Small intestine (tissue), 16 donors: ENCODE measurements at places on chromosomes 3 and 15. TPM values are rescaled to one million over a fixed set of nuclear protein-coding genes. Genes with fewer than 3 reads are reported as not detected.
A peak's percentile ranks its signal among the peaks of the same experiment; 100 is the strongest.

DNA sequence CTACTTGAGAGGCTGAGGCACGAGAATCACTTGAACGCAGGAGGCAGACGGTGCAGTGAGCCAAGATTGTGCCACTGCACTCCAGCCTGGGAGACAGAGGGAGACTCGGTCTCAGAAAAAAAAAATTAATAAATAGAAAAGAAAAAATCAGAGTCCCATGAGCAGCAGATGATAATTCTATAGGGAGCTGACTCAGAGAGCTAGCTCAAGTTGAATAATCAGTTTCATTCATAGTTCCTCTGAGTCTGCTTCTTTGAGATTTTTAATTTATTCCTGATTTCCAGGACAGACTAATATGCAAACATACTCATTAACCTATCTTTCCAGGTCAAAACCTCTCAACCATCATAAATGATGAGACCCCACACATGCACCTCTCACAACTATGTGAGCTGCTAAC is 55.0 kb upstream of the PTX3 start:
- no peaks in the 10 kb centered on the region for H3K4me1 ChIP-seq
- H3K27ac ChIP-seq: no peak overlapping the region
- no peak overlapping the region for H3K4me3 ChIP-seq
- H3K36me3 ChIP-seq: no peaks in the 10 kb centered on the region
- no peak for DNase-seq

GRCh38 chr3:187293516-187294430 is 2.2 kb upstream of the MASP1 start:
- no peak for DNase-seq
- H3K4me1 ChIP-seq: peaks cover 26% of the 10 kb centered on the region
- no peak overlapping the region for H3K4me3 ChIP-seq

Gene ENTPD3
- 4.2 TPM for polyA plus RNA-seq

Gene HCLS1
- polyA plus RNA-seq: 30.4 TPM

GRCh38 chr3:58529516-58530353 is 7.3 kb downstream of the ACOX2 start:
- H3K27me3 ChIP-seq: no peaks in the 10 kb centered on the region
- no peak for DNase-seq
- no peak overlapping the region for H3K4me3 ChIP-seq
- peaks cover 79% of the 10 kb centered on the region for H3K36me3 ChIP-seq
- H3K4me1 ChIP-seq: no peaks in the 10 kb centered on the region

Gene NPAP1
- polyA plus RNA-seq: not detected

DNA sequence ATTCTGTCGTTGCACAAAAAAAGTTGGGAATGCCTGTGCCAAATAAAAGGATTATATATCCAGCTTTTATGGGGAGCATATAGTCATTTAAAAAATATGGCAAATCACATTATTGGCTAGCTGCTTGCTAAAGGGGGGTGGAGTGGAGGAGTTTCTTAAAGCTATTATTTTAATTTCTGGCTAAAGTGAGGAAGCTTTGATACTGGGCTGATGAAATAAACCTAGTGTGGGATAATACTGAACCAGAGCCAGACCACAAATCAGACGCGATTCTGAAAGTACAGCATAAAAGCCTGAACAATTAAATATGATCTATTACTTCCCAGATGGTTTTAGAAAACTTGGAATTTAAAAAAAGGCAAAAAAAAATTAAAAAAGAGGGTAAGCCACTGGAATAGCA is 14.4 kb downstream of the POLR2M start:
- H3K4me1 ChIP-seq: no peaks in the 10 kb centered on the region
- H3K27me3 ChIP-seq: no peaks in the 10 kb centered on the region
- no peak overlapping the region for H3K27ac ChIP-seq
- DNase-seq: no peak

- no peak overlapping the region for H3K4me3 ChIP-seq
- no peaks in the 10 kb centered on the region for H3K4me1 ChIP-seq
- H3K36me3 ChIP-seq: no peaks in the 10 kb centered on the region
- DNase-seq: peak; percentile 71
Measured at GRCh38 chr3:42441791-42442190, 31.4 kb upstream of the LYZL4 start.

- no peak overlapping the region for H3K27ac ChIP-seq
- no peaks in the 10 kb centered on the region for H3K27me3 ChIP-seq
- no peak for DNase-seq
- no peaks in the 10 kb centered on the region for H3K4me1 ChIP-seq
- H3K4me3 ChIP-seq: no peak overlapping the region
Measured at GRCh38 chr15:36932070-36932469, 168.3 kb downstream of the MEIS2 start.

Gene TRPM1
- polyA plus RNA-seq: under 0.01 TPM

Gene GPR149
- polyA plus RNA-seq: 0.21 TPM

GRCh38 chr3:8278448-8278847 is 223.2 kb upstream of the LMCD1 start:
- no peaks in the 10 kb centered on the region for H3K4me1 ChIP-seq
- DNase-seq: no peak
- no peak overlapping the region for H3K27ac ChIP-seq
- H3K27me3 ChIP-seq: no peaks in the 10 kb centered on the region

Gene ARGFX
- polyA plus RNA-seq: not detected

GRCh38 chr3:49717211-49717958 is 2.1 kb downstream of the AMIGO3 start:
- no peaks in the 10 kb centered on the region for H3K27me3 ChIP-seq
- peaks cover 18% of the 10 kb centered on the region for H3K4me1 ChIP-seq
- DNase-seq: no peak
- H3K27ac ChIP-seq: no peak overlapping the region
- no peak overlapping the region for H3K4me3 ChIP-seq

- H3K4me1 ChIP-seq: no peaks in the 10 kb centered on the region
- H3K36me3 ChIP-seq: no peaks in the 10 kb centered on the region
- no peak overlapping the region for H3K4me3 ChIP-seq
Measured at GRCh38 chr3:59935025-59935424, 885.2 kb upstream of the CFAP20DC start.

Gene PCOLCE2
- 2.2 TPM for polyA plus RNA-seq

Gene NR1I2
- polyA plus RNA-seq: 105 TPM

DNA sequence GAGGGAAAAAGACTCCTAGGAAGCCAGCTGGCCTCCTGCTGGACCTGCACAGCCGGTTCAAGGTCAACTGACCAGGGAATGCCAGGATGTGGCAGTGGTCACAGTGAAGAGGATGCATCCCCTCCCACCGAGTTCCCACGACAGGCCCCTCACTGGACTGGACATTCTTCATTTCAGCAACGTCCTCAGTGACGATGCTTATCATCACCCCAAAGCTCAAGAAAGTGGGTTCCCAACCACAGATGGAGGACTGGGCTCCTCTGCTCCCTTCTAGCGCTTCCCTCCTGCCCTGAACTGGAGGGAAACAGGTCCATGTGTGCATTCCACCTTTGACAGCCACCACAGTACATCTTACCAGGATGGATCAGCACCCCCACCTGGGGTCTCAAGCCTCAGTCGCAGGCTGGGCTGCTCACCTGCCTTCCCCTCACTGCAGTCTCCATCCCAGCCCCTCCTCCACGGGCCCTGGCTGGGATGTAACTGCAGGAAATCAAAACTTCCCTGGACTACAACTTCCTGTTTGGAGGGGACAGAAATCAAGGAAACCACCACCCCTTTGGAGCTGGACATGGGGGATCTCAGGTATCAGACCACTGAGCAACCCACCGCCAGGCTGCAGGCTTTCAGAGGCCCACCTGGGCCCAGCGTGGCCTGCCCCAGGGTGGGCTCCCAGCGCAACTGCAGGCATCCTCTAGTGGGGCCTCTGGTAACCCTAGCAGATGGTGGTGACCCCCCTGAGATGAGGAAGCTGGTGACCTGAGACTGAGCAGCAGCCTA is 7.3 kb downstream of the CALML4 start:
- no peak overlapping the region for H3K27ac ChIP-seq
- H3K27me3 ChIP-seq: no peaks in the 10 kb centered on the region

DNA sequence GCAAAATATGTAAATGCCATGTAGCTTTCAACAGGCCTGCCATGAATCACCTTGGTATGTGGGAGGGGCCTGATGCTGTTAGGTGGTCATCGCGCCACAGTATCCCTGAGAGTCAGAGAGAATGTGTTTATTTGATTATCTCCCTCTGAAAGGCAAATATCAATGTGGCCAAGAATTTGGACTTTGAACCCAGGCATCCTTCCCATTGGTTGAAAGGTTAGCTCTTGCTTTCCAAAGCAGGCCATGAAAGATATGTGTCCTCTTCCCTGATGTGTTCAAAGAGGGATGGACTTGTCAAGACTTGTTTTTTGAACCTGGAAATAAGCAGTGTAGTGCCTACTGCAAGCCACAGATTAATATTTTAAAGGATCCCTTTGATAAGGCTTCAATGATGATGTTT is 36.7 kb downstream of the SRP14 start:
- no peak overlapping the region for H3K4me3 ChIP-seq
- peaks cover 26% of the 10 kb centered on the region for H3K36me3 ChIP-seq
- no peaks in the 10 kb centered on the region for H3K4me1 ChIP-seq
- no peak overlapping the region for H3K27ac ChIP-seq
- peak; percentile 71 for DNase-seq

Gene MAGI1
- polyA plus RNA-seq: 13.0 TPM

- no peaks in the 10 kb centered on the region for H3K4me1 ChIP-seq
- no peaks in the 10 kb centered on the region for H3K27me3 ChIP-seq
- H3K4me3 ChIP-seq: no peak overlapping the region
- H3K27ac ChIP-seq: no peak overlapping the region
- no peaks in the 10 kb centered on the region for H3K36me3 ChIP-seq
Measured at GRCh38 chr3:62127116-62127515, 246.2 kb downstream of the FEZF2 start.

DNA sequence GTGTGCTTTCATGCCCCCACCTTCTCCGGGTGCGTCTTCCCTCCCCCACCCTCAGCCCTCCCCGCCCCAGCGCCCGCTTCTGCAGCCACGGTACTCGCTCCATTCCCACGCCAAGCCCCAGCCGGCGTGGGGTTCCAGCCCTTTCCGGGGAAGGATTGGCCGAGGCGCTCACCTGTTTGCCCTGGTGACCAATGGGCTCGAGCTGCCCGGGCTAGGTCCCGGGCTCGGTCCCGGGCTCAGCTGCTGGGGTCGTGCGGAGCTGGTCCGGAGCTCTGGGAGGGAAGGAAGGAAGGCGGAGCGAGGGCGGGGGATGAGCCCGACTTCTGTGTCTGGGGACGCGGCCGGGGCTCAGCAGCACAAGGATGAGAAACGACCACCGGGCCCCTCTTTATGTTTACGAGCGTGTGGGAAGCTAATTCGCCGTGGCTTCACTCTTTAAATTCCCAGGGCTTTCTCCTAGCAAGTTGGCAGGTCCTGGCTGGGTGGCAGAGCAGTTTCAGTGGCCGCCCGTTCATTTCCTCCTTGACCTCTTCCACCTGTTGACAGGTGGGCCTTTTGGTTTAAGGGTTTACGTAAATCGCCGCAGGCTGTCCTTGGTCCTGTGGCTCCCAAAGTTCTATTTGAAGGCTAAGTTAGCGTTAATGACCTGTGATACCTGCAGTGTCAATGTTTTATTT is at the start of gene IGSF10:
TSS of gene IGSF10 (minus strand) at position 288 of the 677 bp plus-strand sequence. CDS start 2,352 bp downstream, outside the sequence.
- no peaks in the 10 kb centered on the region for H3K4me1 ChIP-seq
- no peaks in the 10 kb centered on the region for H3K36me3 ChIP-seq
- DNase-seq: peak; percentile 15
- no peak within 1 kb of the TSS for H3K27ac ChIP-seq
- H3K4me3 ChIP-seq: peak within 1 kb of the TSS; percentile 47

Gene AGTR1
- polyA plus RNA-seq: 2.3 TPM

Gene INSYN1
- polyA plus RNA-seq: not detected

Gene MESP1
- 1.1 TPM for polyA plus RNA-seq

Gene LRRN1
- polyA plus RNA-seq: 0.27 TPM

GRCh38 chr3:153330901-153331300 is 168.9 kb downstream of the RAP2B start:
- no peaks in the 10 kb centered on the region for H3K36me3 ChIP-seq
- no peak overlapping the region for H3K27ac ChIP-seq
- no peak overlapping the region for H3K4me3 ChIP-seq
- no peaks in the 10 kb centered on the region for H3K27me3 ChIP-seq
- no peak for DNase-seq

DNA sequence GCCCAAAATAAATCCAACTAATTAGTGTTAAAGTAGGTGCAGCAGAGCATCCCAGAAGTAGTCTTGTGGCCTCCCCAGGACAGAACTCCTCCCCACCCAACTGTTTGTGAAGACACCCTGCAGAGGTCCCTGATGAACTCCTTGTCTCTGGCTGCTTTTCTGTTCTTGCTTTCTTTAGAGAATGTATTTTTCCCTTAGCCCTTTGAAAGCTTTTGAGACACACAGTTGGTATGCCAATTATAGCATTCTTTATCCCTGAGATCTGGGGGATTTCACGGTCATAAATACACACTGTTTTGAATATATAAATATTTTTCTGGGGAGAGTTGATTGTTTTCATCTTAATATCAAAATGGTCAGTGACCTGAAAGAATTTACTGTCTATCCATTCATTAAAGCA is 9.8 kb downstream of the TFG start:
- no peaks in the 10 kb centered on the region for H3K27me3 ChIP-seq
- peaks cover 12% of the 10 kb centered on the region for H3K36me3 ChIP-seq
- no peak for DNase-seq
- H3K4me1 ChIP-seq: peaks cover 2% of the 10 kb centered on the region

DNA sequence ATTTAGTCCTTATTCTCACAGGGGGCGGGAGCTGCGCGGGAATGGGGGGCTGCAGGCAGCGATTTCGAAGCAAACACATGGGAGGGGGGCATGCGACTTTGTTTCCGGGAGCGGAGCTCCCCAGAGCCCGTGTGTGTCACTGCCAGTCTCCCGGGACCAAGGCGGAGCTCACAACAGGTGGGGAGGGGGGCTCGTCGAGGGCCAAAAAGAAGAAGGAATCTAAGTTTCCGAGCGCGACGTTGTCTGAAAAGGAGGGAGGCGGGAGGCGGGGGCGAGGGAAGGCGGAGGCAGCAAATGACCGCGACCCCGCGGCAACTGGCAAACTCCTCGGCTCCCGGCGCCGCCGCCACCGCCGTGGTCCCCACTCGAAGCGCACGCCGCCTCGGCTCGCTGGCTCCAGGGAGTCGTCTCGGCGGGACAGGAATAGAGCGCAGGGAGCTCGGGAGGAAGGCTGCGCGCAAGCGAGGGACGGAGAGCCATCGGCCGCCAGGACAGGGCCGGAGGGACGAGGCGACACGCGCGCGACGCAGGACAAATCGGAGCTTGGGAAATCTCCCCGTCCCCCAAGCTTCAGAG is 1.4 kb downstream of the FOXP1 start:
- peak overlapping the region; percentile 67 for H3K4me3 ChIP-seq
- peak overlapping the region; percentile 82 for H3K27ac ChIP-seq
- H3K4me1 ChIP-seq: peaks cover 7% of the 10 kb centered on the region
- no peaks in the 10 kb centered on the region for H3K27me3 ChIP-seq
- no peaks in the 10 kb centered on the region for H3K36me3 ChIP-seq
- peak; percentile 74 for DNase-seq

Gene SPTSSB
- polyA plus RNA-seq: not detected

- peak overlapping the region; percentile 91 for H3K27ac ChIP-seq
- H3K27me3 ChIP-seq: no peaks in the 10 kb centered on the region
- DNase-seq: no peak
- peaks cover 5% of the 10 kb centered on the region for H3K36me3 ChIP-seq
Measured at GRCh38 chr15:67148196-67148701, 82.8 kb downstream of the SMAD3 start.

GRCh38 chr3:57151021-57151449 is 14.1 kb downstream of the IL17RD start:
- no peak overlapping the region for H3K27ac ChIP-seq
- H3K4me1 ChIP-seq: no peaks in the 10 kb centered on the region
- no peaks in the 10 kb centered on the region for H3K27me3 ChIP-seq
